GM04503 (cell line): ENCODE measurements at places on chromosomes 3 and 15.

GRCh38 chr3:81518945-81519344, 242.5 kb downstream of the GBE1 start:
- DNase-seq: no peak

GRCh38 chr3:151806838-151807237, 7.1 kb upstream of the AADAC start:
- DNase-seq: no peak

- DNase-seq: no peak
Measured at GRCh38 chr3:145817870-145818483, 343.0 kb downstream of the PLOD2 start.

DNA sequence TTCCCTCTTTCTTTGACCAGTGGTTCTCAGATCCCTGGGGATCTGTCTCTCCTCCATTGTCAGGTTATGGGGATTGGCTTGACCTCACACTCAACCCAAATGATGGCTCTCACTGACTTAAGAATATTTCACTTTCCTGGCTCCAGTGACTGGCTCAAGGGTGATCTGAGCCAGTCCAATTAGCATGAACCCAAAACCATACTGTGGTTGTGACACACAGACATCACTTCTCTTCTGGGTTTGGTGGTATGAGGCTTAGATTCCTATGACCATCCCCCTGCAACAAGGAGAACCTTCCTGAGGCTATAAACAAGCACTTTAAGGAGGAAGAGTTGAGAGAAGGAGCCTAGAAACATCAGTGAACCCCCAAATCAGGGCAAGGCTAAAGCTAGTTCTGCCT, 85.8 kb downstream of the KCNAB1 start:
- DNase-seq: peak; percentile 69

DNA sequence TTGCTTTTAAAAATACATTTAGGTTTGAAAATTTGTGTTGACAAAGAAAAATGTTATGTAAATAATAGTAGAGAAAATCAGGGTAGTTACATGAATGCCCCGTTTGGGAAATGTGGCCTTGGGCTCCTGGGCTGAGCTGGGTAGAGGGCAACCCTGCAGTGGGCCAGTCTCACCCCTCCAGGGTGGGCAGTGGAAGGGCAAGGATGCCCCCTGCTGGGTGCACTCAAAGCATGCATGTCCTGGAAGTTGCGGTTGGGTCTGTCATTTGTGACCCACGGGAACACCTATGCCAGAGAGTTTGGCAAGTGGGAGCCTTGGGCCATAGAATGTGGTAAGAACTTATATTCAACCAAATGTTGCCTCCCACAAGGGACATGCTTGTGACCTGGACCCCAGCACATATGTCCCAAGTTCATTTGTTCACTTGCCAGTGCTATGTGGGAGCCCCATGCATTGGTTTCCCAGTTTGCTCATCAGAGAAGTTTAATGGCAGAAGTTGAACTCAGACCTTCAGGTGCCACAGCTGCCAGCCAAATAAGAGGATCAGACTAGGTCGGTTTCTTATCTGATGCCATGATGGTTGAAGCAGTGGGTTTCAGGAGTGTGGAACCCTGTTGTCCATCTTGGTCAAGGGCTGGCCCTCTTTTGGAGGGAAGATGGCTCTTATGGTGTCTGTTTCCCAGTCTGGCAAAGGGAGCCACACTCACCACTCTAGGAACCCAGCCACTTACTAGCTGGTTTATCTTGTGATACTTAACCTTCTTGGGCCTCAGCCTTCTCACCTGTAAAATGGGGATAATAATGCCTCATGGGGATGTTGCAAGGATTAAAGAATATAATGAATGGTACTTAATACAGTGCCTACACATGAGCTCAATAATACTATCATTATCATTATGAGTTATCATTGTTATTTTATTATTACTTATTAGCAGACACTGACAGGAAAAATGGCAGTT, 2.5 kb upstream of the PLCB2 start:
- DNase-seq: no peak

GRCh38 chr3:13516760-13517135, 32.2 kb upstream of the FBLN2 start:
- no peak for DNase-seq

DNA sequence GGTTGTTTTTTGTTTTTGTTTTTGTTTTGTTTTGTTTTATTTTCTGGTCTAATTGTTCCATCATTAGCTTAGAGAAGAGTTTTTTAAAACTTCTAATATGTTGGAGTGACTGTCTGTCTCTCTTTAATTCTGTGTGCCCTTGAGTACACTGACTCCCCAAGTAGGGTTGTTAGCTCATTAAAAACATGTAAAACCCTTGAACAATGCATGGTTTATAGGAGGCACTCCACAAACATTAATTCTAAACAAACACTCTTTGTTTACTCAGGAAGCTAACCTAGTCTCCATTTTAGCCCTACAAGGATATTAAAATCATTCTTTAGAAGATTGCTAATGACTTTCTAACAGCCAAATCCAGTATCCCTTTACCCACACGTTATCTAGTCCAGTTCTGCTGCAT, 100.5 kb downstream of the CGGBP1 start:
- DNase-seq: no peak

DNA sequence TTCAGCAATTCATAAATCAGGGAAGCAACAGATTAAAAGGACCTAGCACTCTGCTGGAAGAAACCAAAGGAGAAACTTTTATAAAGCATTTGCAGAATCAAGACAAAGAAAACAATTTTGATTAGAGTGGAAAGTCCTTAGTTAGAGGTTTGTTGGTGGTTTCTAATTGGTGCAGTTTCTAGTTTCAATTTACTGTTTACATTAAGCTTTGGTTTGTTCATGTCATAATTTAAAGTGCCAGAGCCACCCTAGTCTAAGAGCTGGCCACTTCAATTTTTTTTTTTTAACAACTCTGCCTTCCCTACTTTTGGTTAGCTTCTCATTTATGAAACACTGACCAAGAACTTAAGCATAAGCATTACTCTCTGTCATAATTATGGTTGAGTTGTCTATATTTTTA, 1428.2 kb upstream of the GBE1 start:
- DNase-seq: no peak

- no peak for DNase-seq
Measured at GRCh38 chr15:69493406-69493805, 40.8 kb downstream of the RPLP1 start.

DNA sequence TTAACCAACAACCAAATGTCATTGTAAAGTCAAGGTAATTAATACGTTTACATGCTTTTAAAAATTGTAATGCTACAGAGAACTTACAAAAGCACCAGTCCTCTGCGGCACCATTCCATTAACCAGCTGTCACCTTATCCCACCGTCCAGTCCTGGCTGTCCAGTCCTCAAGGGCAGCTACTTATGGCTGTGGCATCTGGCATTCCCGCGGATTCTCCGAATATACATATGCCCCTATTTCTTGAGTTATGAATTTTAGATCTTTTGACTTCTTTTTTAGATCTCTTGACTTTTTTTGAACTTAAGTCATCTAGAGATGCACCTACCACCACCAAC, 382 bp upstream of the POMGNT2 start:
- no peak for DNase-seq

GRCh38 chr3:43892061-43892460, 201.3 kb downstream of the ABHD5 start:
- DNase-seq: no peak

DNA sequence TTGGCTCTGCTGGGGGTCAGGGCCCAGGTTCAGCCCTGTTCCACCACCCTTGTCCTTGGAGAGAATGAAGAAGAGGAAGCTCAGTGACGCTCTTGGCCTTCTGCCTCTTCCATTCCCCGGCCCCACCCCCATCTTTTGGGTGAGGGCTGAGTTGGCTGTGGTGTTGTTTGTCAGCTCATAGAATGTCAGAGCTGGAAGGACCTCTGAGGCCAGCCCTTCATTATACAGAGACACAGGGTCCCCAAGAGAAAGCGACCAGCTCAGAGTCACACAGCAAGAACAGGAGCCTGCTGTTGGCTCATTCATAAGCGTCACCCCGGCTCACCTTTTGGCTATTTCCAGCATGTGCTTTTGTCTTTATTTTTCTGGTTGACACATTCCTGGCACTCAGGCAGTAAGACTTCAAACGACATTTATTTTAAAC, 68.2 kb downstream of the AAGAB start:
- DNase-seq: no peak

DNA sequence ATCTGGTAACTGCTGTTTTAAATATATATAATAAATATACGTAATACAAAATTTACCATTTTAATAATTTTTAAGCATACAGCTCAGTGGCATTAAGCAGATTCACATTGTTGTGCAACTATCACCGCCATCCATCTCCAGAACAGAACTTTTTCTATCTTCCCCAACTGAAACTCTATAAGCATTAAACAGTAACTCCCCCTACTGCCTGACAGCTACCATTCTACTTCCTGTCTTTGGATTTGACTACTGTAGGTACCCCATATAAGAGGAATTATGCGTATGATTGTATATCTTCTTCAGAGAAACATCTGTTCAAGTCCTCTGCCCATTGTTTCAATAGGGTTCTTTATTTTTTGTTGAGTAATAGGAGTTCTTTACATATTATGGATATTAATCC, 36.8 kb downstream of the EID1 start:
- no peak for DNase-seq
